ENCODE measurements at places on chromosomes 11 and 22.
A peak's percentile ranks its signal among the peaks of the same experiment; 100 is the strongest.

- no peak for DNase-seq
Measured at GRCh38 chr22:30402028-30402765, 5.4 kb downstream of the SEC14L2 start.

GRCh38 chr22:31350410-31350863 lies 4.3 kb upstream of the PATZ1 start:
- DNase-seq, result peak; percentile 37

GRCh38 chr22:44398856-44399837 lies 86.4 kb upstream of the SHISAL1 start:
- no peak for DNase-seq

GRCh38 chr11:75664389-75664788 lies 4.4 kb downstream of the MAP6 start:
- DNase-seq, result no peak

DNA sequence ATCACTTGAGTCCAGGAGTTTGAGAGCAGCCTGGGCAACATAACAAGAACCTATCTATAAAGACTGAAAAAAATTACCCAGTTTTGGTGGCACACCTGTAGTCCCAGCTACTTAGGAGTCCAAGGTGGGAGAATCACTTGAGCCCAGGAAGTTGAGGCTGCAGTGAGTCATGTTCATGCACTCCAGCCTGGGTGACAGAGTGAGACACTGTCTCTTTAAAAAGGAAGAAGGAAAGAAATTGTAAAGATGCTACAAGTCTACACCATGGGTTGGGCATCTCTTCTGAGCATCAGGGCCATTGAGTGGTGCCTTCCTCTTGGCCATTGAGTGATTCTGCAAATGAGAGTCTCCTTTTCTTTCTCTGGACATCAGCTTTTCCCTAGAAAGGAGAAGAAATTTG lies 15.7 kb upstream of the MTMR3 start:
- no peak for DNase-seq

GRCh38 chr22:32050678-32051515 lies 7.8 kb downstream of the SLC5A1 start:
- no peak for DNase-seq

- peak; percentile 96 for DNase-seq
Measured at GRCh38 chr11:45921561-45922424, 663 bp upstream of the LARGE2 start.

GRCh38 chr22:38513063-38513462 lies 7.0 kb upstream of the DDX17 start:
- peak; percentile 63 for DNase-seq

- peak; percentile 45 for DNase-seq
Measured at GRCh38 chr11:291281-292210, 2.6 kb downstream of the PGGHG start.

DNA sequence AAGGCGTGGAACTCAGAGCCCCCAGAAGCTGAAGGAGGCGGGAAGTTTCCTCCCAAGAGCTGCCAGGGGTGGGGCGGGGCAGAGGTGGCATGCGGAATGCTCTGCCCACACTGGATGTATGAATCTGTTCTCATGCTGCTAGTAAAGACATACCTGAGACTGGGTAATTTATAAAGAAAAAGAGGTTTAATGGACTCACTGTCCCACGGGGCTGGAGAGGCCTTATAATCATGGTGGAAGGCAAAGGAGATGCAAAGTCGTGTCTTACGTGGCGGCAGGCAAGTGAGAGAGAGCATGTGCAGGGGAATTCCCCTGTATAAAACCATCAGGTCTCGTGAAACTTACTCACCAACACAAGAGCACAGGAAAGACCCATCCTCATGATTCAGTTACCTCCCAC lies 57.6 kb downstream of the SMIM38 start:
- DNase-seq, result no peak

- DNase-seq, result no peak
Measured at GRCh38 chr11:1487091-1487850, 692 bp upstream of the MOB2 start.

GRCh38 chr11:44388828-44389657 lies 79.1 kb upstream of the ALX4 start:
- DNase-seq, result no peak

- DNase-seq, result peak; percentile 79
Measured at GRCh38 chr22:23984430-23984829, 4.5 kb downstream of the GSTT2 start.

GRCh38 chr11:1436468-1437039 lies 46.8 kb downstream of the BRSK2 start:
- DNase-seq, result peak; percentile 35

GRCh38 chr22:39814899-39815298 lies 78.7 kb downstream of the ENTHD1 start:
- DNase-seq, result no peak

- DNase-seq, result no peak
Measured at GRCh38 chr22:25656724-25657123, 85.3 kb upstream of the MYO18B start.

DNA sequence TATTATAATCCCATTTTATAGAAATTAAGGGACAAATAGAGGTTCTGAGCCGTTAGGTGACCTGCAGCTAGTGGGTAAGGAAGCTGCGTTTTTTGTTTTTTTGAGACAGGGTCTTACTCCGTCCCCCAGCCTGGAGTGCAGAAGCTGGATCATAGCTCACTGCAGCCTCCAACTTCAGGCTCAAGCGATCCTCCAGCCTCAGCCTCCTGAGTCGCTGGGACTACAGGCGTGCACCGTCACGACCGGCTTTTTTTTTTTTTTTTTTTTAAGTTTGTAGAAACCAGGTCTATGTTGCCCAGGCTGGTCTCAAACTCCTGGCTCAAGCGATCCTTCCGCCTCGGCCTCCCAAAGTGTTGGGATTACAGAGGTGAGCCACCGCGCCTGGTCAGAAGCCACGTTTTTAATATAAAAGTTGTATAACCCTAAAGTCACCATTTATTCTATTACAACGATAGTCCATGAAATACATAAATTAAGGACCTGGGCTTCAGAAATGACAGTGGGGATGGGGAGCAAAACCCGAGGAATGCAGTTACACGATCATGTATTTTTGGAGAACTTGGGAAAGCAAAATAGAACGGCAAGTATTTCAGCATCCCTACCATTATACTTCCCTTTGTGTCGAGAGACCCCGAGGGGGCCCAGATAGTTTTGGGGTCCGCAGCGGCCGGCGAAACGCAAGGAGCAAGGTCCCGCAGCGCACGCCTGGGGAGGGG lies 638 bp downstream of the SAAL1 start:
- no peak for DNase-seq

- DNase-seq, result no peak
Measured at GRCh38 chr11:116111546-116111945, 607.3 kb upstream of the CADM1 start.

DNA sequence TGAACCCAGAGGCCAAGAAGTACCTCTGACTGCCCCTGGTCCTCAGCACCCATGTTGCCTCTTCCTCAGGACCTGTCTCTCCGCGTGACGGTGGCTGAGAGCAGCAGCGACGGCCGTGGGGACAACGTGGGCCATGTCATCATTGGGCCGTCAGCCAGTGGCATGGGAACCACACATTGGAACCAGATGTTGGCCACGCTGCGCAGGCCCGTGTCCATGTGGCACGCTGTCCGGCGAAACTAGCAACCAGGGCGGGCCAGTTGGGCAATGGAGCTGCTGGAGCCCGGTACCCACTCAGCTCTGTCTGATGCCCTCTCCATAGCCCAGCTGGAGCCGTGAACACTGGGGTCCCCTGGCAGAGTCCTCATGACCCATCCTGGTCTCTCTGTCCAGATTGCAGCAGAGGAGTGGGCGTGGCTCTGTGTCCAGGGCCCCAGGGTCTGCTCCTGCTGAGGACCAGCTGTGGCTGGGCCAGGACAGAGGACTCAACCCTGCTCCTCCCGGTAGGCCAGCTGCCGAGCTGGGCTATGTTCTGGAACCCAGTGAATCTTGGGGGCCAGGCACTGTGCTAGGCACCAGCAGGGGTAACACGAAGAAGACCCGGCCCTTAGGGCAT lies 8.0 kb upstream of the RHOD start:
- no peak for DNase-seq

DNA sequence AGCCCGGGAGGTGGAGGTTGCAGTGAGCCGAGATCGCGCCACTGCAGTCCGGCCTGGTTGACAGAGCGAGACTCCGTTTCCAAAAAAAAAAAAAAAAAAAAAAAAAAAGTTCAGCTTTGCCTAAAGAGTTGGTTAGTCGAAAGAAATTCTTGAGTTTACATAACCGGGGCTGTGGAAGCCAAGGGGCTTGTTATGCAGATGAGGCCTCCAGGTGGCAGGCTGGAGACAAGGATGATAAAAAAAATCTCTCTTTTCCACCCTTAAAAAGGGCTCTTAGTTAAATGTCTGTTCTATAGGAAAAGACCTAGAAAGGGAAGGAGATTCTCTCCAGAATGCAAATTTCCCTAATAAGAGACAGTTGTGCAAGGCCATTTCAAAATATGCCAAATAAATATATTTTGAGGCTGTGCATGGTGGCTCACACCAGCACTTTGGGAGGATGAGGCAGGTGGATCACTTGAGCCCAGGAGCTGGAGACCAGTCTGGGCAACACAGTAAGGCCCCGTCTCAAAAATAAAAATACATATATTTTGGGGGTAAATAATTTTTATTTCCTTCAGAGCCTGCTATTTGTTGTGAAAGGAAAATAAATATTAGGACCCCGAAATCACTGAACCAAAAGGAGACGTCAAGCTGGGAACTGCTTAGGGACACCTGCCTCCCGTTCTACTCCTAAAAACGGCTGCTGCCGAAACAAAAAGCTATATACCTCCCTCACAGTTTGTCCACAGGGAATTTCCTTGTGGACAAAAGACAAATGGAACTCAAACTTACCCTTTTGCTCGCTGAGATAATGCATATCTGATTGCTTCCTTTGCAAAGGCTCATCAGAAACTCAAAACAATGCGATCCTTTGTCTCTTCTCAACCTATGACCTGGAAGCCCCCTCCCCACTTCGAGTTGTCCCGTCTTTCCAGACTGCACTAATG lies 2.4 kb upstream of the IFITM2 start:
- peak; percentile 73 for DNase-seq

DNA sequence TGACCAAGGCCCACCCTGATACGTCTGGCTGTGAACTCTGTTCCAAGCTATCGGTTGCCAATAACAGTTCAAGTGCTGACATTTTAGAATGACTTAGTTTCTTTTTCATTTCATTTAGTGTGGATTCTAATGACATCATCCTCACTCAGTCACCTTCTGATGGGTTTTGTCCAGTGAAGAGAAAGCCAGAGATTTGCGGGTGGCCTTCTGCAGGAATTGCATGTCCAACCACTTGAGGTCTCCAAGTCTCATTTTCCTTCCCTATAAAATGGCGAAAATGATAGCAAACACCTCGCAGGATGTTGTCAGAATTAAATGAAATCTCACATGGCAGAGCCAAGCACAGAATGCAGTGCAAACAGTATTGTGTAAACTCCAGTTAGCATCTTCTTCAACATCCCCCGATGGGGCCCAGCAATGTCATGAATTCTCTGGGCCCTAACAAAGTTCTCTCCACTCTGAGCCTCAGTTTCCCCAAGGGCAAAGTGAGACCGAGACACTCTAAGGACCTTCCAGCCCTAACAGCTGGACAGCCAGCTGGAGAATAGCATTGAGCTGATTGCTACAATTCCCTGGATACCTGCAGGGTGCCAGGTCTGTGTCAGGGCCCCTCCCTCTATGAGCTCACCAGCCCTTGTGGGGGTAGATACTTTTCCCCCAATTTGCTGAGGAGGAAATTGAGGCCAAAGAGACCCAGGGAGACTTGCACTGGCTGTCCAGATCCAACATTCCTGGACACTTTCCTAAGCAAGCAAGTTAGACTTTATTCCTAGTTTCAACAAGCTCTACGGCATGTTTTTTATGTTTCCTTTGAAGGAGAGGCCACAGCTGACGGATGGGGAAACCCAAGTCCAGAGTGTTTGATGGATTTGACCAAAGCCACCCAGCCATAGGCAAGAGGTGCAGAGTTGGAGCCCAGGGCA lies 286.7 kb downstream of the MN1 start:
- DNase-seq, result no peak

DNA sequence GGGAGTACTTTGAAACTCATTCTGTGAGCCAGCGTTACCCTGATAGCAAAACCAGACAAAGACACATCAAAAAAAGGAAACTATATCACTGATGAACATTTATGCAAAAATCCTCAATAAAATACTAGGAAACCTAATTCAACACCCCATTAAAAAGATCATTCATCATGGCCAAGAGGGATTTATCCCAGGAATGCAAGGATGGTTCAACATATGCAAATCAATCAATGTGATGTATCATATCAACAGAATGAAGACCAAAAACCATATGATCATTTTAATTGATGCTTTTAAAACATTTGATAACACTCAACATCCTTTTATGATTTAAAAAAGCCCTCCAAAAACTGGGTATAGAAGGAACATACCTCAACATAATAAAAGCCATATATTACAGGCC lies 19.8 kb downstream of the RRP8 start:
- DNase-seq, result no peak

DNA sequence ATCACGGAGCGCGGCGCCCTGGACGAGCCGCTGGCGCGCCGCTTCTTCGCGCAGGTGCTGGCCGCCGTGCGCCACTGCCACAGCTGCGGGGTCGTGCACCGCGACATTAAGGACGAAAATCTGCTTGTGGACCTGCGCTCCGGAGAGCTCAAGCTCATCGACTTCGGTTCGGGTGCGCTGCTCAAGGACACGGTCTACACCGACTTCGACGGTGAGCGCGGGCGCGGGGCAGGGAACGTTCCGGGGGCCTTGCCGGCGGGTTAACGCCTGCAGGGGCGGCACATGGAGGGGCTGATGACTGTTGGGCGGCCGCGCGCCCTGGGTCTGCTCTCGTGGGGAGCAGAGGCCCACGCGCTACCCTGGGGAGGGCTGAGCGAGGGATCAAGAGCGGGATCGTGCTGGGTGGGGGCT lies 1.0 kb downstream of the PIM3 start:
- DNase-seq, result peak; percentile 48

DNA sequence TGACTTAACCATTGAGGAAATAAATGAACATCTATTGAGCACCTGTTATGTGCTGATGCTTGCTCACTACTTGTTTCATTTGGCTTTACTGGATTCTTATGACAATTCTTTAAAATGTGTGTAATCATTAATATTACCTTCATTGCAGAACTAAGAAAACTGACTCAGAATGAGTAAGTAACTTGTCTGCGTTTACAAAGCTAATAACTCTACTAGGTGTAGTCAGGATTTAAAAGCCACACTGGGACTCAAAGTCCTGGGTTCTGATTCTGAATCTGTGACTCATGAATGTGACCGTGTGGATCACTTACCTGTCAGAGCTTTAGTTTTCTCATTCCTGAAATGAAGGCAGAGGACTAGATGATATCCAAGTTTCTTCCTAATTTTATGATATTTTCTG lies 23.4 kb upstream of the KIRREL3 start:
- no peak for DNase-seq

DNA sequence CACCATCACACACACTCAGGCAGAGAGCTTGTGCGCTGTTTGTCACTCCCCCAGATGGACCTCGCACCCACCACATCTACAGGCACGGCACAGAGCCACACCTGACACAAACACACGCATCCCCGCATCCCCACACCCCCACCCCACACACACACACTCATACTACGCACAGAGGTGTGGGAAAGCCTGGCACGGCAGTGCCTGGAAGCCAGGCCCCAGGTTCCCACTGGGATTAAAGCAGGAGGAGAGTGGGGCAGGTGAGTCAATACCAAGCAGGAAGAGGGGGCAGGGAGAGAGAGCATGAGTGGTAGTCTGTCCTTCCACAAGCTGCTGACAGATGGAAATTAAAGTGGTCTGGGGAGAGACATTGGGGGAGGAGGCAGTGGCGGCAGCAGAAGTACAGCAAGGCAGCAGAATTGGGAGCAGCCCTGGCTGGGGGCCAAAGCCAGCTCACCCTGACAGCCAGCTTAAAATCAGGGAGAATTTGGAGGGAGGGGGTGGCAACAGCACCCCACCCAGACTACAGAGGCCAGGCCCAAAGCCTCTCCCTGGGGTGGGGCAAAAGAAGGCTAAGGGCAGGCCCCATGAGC lies 20.7 kb downstream of the TNKS1BP1 start:
- DNase-seq, result no peak

All from WTC11 (cell line).